ENCODE measurements at places on chromosomes 4 and X.

- DNase-seq = peak; percentile 43
These were observed 154.5 kb downstream of the PALLD start for GRCh38 chr4:168651374-168651773.

GRCh38 chr4:76226418-76226817, 12.8 kb upstream of the SCARB2 start:
- DNase-seq = no peak

- DNase-seq = no peak
These were observed 186.6 kb downstream of the SOX3 start for GRCh38 chrX:140318296-140318695.

GRCh38 chr4:25925486-25926201, 11.6 kb downstream of the SMIM20 start:
- DNase-seq = peak; percentile 63

- no peak for DNase-seq
These were observed 47.5 kb upstream of the RAP2C start for GRCh38 chrX:132266583-132267355.

DNA sequence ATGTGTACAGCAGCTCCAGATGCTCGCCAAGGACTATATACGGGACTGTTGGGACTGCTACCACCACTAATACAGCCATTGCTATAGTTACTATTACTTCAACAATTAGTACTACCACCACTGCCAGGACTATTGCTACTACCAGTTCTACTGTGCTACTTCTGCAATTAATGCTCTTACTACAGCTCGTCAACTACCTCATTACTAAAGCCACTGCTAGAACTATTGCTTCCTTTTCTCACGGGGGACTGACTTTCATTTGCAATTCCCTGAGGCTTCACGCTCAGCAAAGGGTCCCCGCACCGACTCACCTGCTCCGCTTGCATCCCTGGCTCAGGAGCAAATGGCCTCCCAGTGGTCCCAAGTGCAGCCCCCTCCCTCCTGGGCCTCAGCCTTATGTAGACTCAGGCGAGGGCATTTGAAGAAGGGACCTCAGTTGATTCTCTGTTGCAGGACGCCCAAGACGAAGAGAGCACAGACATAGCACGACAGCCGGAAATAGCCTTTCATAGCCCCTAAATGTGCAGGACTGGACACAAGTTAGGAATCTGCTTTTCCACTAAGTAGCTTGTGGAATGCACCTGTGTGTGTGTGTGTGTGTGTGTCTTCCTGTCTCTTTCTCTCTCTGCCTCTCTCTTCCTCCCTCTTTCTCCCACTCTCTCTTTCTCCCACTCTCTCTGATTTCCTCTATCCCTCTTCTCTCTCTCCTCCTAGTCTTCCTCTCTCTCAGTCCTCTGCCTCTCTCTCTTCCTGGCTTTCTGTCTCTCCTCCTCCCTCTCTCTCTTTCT, 294.8 kb downstream of the ASMT start:
- no peak for DNase-seq

GRCh38 chrX:150688911-150689451, 4.2 kb upstream of the MTMR1 start:
- no peak for DNase-seq

DNA sequence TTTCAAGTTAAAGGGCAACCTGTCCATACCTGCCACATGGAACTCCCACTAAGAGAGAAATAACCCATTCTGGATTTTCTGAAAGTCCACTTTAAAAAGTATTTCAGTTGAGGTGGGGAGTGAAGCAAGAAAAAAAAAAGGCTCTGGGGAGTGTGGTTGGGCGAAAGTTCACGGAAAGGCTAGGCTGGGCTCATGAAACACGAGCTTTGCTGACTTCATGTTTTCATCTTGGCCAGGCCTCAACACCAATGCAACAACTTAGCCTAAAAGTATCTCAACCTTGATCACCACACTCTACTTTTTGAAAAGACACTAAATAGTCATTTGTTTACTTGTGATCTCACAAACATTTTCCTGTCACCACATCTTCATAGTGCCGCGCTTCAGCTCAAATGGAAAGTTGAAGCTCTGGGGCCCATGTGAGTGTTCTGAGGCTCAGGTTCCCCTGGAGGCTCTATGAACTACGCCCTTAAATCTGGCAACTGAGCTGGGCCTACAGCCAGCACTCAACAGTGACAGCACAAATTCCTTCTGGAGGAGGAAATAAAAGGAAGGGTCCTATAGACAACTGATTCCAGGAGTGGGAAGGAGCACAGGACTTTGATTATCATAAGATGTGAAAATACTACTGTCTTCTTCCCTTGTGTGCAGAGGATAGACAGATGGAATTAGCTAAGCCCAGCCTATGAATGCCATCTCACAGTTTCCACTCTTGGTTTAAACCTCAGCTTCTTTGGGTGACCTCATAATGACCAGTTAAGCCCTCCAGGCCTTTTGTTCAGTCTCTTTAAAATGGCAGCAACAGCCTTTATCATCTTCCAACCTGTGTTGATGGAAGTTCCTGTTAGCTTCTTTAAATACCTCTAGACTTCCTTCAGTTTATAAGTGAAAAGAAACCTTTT, 5.1 kb downstream of the CD40LG start:
- DNase-seq = peak; percentile 56

Data from NCI-H82 (cell line).